Stimulated activated CD8-positive, alpha-beta memory T cell treated with anti-CD3 and anti-CD28 coated beads, Interleukin-15, amount 100 ng/mL, for 24 hours (primary cell): ENCODE measurements at places on chromosomes 12 and 14.

DNA sequence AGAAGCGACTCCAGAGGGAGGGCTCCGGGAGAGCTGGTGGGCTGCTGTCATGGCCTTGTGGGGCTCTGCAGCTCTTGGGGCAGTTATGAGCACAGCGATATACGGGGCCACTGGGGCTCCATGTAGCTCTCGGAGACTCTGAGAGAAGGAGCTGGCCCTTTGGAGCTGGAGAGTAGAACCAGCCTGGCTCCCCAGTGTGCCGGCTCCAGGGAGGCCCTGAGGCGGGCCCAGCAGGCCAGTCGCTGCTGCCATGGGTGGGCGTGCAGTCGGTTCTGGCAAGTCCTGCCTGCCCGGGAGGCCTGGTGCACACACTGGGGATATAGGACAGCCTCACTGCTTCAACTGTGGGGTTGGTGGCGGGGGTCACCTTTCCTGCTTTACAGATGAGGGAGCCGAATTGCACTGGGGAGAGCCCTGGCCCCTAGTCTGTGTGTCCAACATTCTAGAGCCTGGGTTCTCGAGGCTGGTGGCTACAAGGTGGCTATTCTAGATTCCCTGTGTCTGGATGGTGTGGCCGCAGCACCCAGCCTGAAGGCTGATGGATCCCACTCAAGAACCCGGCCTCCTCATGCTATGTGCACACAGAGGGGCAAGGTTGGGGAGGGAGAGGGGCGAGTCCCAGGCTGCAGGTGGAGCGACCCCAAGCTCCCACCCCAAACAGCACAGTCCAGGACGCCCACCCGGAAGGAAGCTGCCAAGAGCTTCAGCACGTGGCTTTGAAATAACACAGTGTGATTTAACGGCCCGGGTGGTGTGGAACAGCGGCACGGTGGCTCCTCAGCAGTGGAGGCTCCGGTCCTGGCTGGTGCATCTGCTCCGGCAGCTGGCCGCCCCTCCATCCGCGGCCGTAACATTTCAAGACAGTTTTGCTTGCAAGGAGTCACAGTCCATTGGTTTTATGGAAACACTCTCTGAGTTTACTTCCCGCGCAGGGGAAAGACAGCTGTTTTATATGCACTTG, 188.3 kb upstream of the C14orf180 start:
- DNase-seq: no peak

GRCh38 chr12:79763766-79764452, 73.1 kb upstream of the PAWR start:
- no peak for DNase-seq

GRCh38 chr14:74476607-74477006, 16.5 kb downstream of the NPC2 start:
- no peak for DNase-seq

DNA sequence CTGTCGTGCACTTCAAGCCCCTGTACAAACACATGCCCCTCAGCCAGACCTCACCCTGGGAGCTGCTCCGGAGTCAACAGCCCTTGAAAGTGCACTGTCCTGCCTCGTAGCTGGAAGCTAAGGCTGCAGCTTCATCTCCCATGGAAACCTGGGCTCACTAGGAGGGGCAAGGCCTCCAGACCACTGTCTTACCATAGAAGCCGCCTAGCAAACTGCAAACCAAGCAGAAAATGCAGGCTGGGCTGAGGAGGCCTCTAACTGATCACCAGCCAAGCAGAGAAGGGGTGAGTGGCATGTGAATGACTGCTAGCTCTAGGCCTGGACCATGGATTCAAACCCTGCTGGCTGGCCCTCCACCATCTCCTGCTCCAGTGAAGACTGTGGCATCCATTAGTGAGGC, 340.2 kb downstream of the CACNA1C start:
- DNase-seq: no peak

DNA sequence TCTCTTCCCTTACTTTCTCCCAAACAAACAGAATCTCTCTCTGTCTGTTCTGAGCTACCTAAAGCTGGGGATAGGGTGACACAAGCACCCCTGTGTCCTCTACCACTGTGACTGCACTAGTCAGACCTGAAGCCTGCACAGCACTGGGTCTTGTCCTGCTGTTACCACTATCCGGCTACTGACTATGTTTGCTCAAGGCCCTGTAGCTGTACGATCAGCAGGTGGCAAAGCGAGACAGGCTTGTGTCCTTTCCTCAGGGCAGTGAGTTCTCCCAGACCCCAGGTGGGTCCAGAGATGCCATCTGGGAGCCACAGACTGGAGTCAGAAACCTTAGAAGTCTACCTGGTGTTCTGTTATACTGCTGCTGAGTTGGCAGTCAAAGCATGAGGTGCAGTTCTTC, 116.4 kb downstream of the NUBPL start:
- no peak for DNase-seq

DNA sequence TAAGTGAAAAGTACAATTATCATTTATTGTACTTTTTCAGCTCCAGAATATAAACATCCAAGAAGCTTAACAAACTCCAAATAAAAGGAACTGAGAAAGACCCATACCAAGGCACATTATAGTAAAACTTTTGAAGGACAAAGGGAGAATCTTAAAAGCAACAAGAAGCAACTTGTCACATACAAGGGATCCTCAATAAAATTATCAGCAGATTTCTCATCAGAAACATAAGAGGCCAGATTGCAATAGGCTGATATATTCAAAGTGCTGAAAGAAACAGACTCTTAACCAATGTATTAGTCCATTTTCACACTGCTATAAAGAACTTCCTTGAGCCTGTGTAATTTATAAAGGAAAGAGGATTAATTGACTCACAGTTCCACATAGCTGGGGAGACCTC, 48.3 kb downstream of the TTC7B start:
- no peak for DNase-seq

DNA sequence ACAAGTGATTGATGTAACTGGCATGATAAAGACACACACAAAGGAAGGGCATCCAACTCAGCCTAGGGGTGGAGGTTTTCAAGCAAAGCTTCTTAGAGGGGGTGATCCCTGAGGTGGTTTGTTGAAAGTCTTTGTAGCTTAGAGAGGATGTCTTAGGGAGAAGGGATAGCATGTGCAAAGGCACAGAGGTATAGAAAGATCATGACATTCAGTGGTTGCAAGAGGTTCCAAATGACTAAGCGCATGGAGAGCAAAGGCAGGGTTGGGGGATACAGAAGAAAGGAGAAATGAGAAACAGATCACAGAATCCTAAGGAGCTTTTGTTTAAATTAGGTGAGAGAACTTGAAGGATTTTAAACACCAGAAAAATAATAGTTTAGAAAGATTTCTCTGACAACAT, 5.2 kb upstream of the CCT2 start:
- no peak for DNase-seq

- DNase-seq: no peak
Measured at GRCh38 chr14:85061256-85061655, 468.7 kb upstream of the FLRT2 start.

DNA sequence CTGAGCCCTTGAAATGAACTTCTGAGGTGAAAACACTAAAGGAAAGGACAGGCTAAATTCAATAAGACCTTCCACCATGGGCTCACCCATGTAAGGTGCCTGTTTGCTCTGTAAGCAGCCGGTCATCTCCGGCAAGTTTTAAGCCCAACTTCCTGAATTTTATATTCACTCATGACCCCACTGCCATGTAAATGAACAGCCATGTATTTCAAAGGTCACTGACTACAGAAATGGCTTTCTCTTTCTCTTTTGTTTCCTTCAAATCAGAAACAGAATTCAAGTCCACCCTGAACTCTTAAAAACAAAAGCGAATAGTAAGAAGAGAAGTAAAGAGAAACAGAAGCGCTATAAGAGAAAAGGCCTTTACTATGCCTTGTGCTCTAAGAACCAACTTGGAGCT, 61.7 kb upstream of the OVCH1 start:
- no peak for DNase-seq

GRCh38 chr14:104096751-104097700, 11.5 kb downstream of the ASPG start:
- DNase-seq: no peak

DNA sequence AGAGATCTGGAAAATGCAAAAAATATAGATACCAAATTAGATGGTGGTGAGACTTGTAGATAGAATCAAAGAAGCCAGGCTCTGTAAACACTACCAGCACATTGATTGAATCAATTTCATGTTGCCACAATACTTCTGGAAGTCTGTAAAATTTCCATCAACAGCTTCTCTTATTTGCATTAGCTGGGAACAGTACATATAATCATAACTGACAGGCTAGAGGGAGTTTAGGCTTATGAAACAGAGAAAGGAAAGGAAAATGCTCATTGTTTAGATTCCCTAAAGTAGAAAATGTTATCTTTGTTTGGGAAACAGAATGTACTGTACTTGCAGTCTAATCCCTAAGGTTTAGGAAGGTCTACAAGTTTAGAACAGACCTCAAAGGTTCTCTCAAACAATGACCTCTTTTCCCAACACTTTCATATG, 335.2 kb downstream of the CEP128 start:
- no peak for DNase-seq

DNA sequence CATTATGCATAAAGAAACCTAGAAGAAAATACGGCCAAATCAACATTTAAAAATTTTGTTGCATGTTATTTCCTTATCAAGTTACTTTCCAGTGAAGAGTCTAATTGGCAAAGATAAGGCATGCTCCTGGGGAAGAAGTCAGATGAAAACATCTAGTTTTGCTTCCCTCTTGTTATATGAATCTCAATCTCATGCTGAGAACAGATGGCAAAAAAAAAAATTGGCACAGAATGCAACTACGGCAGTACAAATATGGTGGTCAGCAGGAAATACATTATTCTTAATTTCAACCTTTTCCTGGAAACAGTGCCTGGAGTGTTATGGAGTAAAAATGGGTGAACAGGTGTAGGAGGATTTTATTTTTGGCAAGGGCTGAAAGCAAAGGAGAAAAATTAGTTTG, 32.8 kb downstream of the HECTD4 start:
- DNase-seq: no peak

DNA sequence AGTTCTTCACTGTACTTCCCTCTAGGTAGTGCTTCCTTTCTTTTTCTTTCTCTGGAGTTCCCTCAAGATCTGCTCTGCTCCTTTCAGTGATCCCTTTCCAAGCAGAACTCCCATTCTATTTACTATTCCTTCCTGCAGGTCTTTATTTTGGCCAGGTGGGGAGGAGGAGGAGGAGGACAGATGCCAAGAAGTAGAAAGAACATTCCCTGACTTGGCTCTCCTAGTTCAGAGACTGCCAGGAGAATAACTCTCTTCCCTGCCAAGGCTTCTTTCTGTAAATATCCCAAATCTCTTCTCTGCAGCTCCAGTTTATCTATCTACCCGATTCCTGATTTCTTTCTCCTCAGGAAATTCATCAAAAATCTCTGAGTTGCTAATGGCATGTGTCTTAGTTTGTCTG, 229.6 kb upstream of the TMEM260 start:
- DNase-seq: no peak
